ENCODE measurements at places on chromosomes 4 and X. TPM values are rescaled to one million over a fixed set of nuclear protein-coding genes. Genes with fewer than 3 reads are reported as not detected.

- no peak for DNase-seq
Observed at GRCh38 chrX:147920161-147920666, 8.5 kb downstream of the FMR1 start.

The TEX13C gene
- total RNA-seq = not detected

DNA sequence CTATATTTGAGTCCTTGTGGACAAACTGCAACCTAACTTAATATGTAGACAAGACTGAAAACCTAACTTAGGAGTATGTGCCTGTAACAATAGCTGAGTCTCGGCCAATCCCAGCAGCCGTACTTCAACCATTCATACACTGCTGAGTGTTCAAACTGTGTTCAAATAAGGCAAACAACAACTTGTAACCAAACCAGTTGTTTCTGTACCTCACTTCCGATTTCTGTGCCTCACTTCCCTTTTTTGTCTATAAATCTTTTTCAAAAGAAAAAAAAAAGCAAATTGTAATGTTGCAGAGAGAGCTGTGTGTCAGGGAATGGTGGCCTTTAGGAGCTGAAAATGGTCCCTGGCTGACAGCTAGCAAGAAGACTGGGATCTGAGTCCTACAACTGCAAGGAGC is 46.0 kb downstream of the GEMIN8 start:
- no peak for DNase-seq

GRCh38 chr4:42315231-42315630 is 82.1 kb upstream of the SHISA3 start:
- no peak for DNase-seq

DNA sequence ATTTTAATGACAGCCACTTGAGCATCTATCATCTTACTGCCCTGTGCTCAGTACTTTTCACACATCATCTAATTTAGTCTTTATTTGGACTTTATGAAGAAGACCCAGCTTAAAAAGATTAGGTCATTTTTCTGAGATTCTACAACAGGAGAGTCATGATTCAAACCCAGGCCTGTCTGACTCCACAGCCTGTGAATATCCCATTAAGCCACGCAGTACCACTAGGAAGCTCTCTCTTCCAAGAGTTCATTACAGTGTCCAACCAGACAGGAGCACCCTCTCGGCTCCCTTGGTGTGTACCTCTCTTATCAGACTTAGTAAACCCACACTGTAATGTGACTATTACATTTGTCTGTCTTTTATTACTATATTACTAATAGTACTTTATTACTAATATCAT is 332.8 kb downstream of the DHX15 start:
- no peak for DNase-seq

- DNase-seq = no peak
Observed at GRCh38 chr4:111761531-111761930, 383.7 kb upstream of the FAM241A start.
